ENCODE measurements at places on chromosomes 16 and 17.

DNA sequence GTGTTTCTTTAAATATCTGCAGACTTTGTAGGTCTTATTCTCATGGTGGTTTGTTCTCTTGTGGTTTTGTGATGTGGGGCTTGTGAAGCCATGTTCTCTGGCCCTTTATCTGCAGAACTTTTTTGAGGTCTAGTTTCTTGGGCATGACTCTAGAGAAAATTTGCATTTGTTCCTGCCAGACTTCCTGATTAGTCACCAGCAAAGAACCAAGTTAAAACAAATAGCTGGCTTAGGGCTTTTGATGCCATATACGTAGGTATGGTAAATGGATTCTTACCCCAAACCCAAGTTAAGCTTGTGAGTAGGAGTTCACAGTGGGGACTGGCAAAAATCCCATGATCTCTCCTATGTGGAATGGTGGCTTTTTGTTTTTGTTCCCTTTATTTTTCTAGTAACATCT lies 68.7 kb upstream of the IRX3 start:
- DNase-seq: no peak

DNA sequence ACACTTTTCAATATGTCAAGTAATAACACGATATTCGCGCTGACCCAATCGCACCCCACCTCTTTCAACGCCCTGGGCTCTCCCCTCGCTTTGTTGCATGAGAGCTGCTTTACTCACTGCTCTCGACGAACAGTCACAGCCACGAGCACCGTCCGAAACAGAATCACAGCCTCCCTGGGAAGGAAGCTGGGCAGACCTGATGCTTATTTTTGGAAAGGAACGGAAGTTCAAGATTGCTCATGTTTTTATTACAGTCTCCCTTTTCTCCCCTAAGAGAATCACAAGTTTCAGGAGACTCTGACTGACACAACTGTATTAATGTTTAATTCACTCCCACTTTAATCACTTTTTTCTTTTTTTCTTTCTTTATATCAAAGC lies 67.8 kb downstream of the ANKRD11 start:
- no peak for DNase-seq

DNA sequence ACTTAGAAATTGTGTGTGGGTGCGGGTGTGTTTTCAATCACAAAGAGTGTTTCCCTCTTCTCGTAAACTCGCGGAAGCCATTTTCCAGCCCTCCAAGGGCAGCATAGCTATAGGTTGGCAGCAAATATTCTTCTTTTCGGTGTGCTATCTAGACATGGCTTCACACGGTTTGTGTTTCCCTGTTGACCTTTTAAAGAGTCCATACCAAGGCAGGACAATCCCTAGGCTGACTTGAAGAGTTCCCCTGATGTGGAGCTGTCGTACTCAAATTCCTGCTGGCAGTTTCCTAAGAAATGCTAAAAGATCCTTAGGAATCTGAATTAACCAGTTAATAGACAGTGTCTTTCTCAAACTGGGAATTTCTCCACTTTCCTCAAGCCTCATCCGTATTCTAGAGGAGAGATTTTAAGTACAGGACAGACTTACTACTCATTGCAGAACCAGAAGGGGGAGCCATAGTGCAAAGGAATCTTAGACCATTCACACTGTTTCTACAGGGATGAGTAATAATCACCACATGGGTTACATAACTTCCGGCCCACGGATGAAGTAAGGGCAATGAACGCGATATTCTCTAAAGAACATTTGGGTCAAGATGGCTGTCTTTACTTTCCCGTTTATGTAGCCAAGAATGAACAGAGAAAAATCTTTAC lies 288.6 kb upstream of the ELAC2 start:
- DNase-seq: no peak

- DNase-seq: no peak
These were observed 57.2 kb downstream of the C16orf82 start for GRCh38 chr16:27123795-27124409.

GRCh38 chr17:19733953-19734526 lies 14.1 kb downstream of the ALDH3A1 start:
- DNase-seq: no peak

GRCh38 chr16:28891964-28892890 lies 13.9 kb downstream of the ATP2A1 start:
- DNase-seq: no peak

- no peak for DNase-seq
These were observed 54.5 kb upstream of the ANKFN1 start for GRCh38 chr17:56098746-56099145.

DNA sequence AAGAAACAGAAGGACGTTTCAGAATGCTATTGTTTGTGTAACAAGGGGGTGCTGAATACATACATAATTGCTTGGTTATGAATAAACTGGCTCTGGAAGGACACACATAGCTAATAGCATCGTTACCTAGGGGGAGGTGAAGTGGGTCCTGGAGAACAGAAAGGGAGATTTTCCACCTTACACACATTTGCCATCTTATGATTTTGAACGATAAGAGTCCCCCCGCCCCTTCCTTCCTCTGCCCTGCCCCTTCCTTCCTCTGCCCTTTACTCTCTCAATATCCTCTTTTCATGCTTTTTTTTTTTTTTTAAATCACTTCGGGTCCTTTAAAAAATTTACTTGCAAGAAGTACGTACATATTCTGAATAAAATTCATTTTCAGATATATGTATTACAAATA lies 902 bp upstream of the DHRS7B start:
- no peak for DNase-seq

DNA sequence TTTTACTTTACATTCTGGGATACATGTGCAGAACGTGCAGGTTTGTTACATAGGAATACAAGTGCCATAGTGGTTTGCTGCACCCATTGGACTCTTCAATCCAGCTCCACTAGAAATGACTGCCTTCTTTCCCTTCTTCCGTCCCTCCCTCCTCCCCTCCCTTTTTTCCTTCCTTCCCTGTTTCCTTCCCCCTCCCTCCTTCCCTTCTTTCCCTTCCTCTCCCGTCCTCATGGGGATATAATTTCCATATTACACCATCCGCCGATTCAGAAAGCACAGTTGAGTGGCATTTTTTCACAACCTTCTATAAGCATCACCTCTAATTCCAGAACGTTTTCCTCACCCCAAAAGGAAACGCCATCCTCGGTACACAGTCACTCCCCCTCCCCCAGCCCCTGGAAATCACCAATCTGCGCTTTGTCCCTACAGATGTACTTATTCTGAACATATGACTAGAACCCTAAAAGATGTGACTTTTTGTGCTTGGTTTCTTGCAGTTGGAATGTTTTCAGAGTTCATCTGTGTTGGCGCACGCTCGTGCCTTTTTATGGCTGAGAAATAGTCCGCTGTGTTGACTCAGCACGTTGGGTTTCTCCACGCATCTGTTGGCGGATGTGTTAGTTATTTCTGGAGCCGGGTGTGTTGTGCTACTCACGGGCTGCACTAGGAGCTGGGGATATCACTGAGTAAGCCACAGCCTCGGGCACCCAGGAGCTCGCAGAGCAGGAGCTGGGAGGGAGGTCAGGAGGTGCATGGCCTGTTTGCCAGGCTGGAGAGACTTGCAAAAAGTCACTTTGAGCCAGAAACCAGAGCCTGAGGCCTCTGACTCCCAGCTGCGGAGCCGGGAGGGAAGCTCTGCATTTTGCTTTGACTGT lies 336.4 kb downstream of the SEC14L1 start:
- DNase-seq: no peak

DNA sequence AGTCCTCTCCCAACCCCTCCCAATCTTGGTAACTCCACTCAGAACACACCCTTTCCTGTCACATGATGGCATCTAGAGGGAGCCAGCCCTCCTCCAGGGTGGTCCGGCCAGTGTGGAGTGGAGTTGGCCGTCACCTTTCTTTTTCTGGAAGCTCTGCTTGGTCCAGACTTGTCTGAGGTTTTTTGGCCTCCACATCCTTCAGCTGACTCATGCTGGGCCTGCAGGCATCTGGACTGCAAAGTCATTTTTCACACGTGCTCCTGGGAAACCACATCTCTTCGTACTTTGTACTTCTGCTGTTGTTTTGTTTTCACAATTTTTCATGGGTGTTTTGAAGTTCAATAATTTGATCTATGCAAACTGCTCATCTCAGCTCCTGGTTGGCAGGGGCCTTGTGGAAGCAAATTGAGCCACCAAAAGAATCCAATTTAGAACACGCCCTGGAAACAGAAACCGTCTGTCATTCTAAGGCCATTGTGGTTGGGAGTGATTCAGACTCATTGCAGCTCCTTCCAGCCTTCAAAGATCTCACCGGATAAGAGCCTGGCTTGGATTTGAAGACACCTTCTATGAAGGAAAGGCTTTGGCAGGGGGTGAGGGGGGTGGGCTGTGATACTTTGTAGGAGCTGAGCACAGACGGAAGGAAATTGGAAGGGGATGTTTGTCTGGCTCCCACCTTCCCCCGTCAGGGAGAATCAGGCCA lies 42.4 kb upstream of the NF1 start:
- no peak for DNase-seq

- no peak for DNase-seq
These were observed 15.2 kb downstream of the PIEZO1 start for GRCh38 chr16:88769617-88770460.

DNA sequence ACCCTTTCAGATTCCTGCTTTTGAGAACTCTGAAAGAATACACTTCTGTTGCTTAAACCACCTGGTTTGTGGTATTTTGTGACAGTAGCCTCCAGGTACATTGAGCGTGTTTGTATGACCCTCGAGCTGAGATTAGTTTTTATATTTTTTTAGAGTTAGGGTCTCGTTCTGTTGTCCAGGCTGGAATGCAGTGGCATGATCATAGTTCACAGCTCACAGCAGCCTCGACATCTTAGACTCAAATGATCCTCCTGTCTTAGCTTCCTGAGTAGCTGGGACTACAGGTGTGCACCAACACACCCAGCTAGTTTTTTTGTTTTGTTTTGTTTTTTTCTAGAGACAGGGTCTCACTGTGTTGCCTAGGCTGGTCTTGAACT lies 4.5 kb upstream of the ITPRIPL2 start:
- DNase-seq: no peak

DNA sequence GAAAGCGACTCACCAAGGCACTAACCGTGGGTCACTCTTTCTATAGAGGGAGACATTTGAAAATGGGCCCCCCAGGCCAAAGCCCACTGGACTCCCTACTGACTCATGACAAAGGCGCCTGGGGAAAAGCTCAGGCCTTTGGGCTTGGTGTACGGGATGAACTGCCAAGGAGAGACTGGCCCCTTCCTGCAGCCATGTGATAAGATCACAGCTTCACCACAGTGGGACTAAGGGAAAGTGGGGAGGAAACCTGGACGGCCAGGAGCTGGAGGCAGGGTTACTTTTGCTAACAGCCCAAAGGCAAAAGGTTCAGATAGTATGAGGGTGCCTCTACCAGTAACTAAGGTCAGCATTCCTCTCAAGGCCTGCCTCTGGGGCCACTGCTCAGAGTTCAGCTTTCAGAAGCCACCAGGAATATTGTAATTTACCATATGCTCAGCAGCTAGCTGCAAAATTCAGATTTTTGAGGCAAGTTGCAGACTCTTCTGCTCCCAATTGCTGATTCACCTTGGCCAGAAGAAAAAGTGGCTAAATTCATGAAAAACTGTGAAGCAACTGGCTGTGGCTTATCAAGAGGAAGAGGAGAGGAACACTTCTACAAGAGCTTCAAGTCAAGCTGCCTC lies 37.1 kb upstream of the SLC25A19 start:
- no peak for DNase-seq

GRCh38 chr16:12095275-12096156 lies 119.0 kb downstream of the SNX29 start:
- no peak for DNase-seq

- no peak for DNase-seq
These were observed 12.0 kb upstream of the CDYL2 start for GRCh38 chr16:80816356-80816755.

DNA sequence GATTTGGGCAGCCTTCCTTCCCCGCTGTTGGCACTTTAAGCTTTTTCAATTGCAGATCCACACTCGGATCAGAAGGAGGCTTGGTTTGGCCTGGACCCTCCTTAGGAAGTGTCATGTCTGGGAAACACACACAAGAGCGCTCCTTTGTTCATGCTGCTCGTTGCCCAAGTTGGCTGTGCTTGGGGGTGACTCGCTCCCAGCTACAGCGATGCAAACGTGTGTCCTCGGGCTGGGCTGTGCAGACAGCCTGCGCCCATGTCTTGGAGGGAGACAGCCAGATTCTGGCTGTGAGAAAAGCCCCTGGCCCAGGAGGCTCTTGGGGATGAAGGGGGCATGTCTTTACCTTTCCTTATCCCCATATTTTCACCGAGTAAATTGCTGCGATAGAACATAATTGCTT lies 665.6 kb upstream of the EEF2KMT start:
- no peak for DNase-seq

- no peak for DNase-seq
These were observed 5.9 kb upstream of the RAB40C start for GRCh38 chr16:583815-584591.

DNA sequence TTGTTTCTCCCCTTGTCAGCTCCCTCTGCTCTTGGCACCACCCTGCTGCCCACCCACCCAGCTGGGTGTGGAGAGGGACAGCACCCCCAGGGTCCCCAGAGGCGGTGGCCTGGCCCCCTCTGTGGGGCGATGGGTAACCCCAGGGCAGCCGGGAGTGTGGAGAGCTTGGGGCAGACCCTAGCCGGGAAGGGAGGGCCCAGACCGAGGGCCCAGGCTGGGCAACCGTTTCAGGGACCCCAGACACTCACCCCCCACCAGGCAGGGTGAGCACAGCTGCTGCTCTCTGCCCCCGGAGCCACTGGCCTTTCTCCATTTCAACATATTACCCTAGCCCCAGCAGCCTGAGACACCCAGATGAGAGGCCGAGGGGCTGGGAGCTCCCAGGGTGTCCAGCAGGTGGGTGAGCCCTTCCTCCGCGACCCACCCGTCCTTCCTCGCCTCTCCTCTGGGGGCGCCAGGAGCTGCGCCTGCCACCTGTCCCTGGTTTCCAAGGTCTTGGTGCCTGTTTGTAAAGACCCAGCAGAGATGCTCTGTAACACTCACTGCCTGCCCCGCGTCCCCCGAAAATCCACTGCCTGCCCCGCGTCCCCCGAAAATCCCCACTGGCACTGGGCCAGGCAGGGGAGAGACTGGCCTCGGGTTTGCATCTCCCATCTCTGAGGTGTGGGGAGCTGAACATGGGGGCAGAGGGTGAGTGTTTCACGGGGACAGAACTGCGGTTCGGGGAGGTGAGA lies 45.4 kb downstream of the BAHCC1 start:
- DNase-seq: no peak

- DNase-seq: no peak
These were observed 317.8 kb downstream of the GRIN2A start for GRCh38 chr16:9864461-9864860.

DNA sequence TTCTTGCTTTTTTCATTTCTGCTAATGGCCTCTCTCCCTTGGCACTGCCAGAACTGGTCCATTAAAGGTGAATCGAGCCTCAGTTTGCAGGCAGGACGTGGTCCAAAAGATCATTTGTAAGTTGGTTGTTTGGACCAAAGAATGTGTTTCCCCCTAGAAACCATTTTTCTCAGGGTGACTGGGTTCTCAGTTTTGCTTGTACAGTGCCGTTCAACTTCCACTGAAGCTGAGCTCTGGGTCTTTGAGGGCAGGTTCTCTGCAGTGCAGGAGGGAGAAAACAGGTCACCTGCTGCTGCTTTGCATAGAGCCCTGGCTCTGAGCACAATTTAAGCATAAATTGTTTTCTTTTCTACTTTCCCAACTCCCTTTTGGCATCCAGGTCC lies 9.0 kb upstream of the AMZ2 start:
- no peak for DNase-seq
